ENCODE measurements at places on chromosomes 4 and X.
A peak's percentile ranks its signal among the peaks of the same experiment; 100 is the strongest.

- no peak for DNase-seq
Observed at GRCh38 chr4:97866821-97867556, 276.3 kb downstream of the STPG2 start.

DNA sequence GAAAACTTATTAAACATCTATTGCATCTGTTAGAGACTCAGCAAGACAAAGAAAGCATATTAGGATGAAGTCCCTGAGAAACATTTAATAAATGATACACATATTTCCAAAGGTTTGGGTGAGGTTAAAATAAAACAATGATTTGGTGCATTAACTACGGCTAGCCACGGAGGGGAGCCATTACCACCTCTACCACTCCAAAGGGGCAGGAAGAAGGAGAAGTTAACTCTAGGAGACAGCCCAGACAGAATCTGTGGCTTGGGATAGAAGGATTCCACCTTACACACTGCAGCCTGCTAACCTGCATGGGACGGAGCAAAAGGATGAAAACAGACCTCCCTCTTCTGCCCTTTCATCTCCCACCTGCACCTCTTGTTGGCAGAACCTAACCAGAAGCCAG is 189.1 kb upstream of the C1QTNF7 start:
- no peak for DNase-seq

- DNase-seq: no peak
Observed at GRCh38 chr4:78370631-78371372, 180.8 kb upstream of the ANXA3 start.

- DNase-seq: peak; percentile 32
Observed at GRCh38 chr4:75490155-75490554, 24.0 kb downstream of the RCHY1 start.

- no peak for DNase-seq
Observed at GRCh38 chr4:95534032-95534431, 14.7 kb downstream of the UNC5C start.

- no peak for DNase-seq
Observed at GRCh38 chr4:7428261-7429068, 6.3 kb downstream of the PSAPL1 start.

- no peak for DNase-seq
Observed at GRCh38 chrX:12505127-12505526, 286.1 kb upstream of the PRPS2 start.

GRCh38 chr4:142282870-142283431 is 563.1 kb downstream of the INPP4B start:
- DNase-seq: no peak

DNA sequence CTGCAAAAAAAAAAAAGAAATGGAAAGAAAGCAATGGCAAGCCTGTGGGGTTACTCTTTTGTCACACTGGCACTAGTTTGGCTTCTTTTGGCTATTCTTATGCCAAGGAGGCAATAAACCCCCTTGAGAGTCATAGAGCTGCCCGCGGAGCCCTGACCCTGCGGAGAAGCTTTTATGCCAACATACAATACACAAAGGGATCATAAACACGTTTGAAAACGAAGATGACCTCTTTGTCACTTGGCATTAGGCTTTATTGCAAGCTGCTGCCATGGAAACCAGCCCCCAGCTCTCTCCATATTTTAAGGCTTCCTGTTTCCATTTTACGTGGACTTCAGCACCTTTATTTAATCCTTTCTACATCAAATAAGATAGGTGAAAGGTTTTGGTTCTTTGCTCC is 7.6 kb downstream of the NEUROG2 start:
- no peak for DNase-seq

- no peak for DNase-seq
Observed at GRCh38 chrX:8849458-8849857, 48.3 kb upstream of the FAM9A start.

- peak; percentile 49 for DNase-seq
Observed at GRCh38 chrX:53093177-53093655, 726 bp upstream of the KANTR start.

GRCh38 chr4:23373261-23373660 is 516.6 kb downstream of the PPARGC1A start:
- DNase-seq: peak; percentile 51

DNA sequence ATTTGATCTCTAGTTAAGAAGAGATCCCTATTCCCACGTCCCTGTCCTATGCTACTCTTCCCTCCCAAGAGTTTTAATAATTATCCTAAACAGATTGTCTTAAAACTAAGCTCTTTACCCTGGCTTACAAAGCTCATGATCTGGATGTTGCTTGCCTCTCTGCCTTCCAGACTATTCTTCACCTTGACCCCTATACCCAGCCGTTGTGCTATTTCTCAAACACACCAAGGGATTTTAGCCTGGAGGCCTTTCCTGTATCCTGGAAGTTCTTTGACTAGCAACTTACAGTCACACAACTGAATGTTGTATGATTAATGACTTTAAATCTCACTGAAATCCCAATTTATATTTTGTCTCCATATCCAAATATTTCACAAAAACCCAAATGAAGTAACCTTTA is 314.9 kb downstream of the ADGRL3 start:
- DNase-seq: no peak

DNA sequence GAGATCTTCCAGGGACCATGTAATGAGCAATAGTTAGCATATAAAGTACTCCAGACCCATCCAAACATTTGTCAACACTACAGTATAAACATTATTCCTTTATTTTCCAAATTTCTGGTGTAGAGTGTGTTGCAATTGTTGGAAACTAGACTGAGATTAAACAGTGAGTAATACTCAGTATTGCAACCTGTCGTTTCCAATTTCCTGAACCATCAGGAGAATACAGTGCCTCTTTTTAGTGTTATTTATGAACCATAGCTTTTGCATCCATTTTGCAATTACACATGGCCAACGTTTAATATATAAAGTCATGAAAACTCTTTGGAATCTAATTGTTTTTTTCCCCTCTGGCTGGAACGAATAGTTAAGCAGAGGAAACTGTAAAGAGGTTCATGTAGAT is 58.3 kb upstream of the DHRSX start:
- DNase-seq: no peak

GRCh38 chr4:104983615-104984179 is 163.0 kb upstream of the TET2 start:
- DNase-seq: no peak

GRCh38 chr4:25123236-25123635 is 37.0 kb downstream of the SEPSECS start:
- no peak for DNase-seq

DNA sequence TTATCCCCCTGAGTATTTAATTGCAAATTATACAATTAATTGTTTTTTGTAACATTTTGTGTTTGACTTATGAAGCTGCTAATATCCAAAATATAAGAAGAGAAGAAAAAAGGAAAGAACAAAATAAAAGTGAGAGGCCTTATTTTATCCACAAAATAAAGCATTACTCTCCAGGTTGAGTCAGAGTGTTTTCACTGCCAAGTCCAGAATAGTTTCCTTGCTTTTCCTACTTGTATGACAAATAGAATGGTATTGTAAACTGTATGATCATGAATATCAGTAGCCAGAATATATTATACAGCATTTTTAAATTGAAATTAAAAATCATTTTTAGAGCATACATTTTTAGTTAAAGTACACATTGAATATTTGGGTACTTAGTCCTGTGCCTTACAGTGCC is 237.8 kb downstream of the NDST4 start:
- DNase-seq: peak; percentile 18

- no peak for DNase-seq
Observed at GRCh38 chrX:68675571-68675970, 28.1 kb downstream of the STARD8 start.

GRCh38 chrX:68693481-68694434 is 46.3 kb downstream of the STARD8 start:
- DNase-seq: peak; percentile 13

DNA sequence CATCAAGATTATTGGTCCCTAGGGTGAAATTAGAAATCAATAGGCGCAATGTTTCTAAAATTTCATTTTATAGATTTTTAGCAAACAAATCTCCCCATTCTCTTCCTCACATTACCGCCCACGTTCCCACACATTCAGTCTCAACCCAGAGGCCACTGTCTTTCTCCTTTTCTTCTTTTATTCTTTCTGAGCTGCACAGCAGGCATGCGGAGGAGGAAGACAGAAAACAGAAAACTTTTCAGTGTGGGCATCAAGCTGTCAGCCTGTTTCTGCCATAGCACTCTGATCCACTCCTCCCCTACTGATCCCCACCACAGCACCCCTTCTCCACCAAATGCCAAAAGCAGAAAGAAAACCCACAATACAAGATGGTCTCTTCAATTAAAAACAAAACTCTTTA is 94.8 kb upstream of the ADAMTS3 start:
- DNase-seq: no peak

DNA sequence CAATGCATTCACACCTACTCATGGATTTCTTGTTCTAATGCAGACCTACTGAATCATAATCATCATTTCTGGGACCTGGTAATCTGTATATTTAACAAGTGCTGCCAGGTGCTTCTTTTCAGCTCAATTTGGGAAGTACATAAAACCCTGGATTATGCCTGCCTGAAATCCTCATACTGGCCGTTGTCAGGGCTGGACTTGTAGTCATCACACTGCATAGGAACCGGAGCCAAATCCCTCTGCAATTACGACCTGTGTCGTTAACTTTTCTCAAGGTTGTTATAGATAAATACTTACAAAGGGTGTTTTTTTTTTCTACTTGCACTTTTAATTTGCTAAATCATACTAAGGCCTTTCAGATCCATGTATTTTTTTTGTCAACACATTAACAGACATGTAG is 294.9 kb upstream of the PRPS2 start:
- DNase-seq: no peak

DNA sequence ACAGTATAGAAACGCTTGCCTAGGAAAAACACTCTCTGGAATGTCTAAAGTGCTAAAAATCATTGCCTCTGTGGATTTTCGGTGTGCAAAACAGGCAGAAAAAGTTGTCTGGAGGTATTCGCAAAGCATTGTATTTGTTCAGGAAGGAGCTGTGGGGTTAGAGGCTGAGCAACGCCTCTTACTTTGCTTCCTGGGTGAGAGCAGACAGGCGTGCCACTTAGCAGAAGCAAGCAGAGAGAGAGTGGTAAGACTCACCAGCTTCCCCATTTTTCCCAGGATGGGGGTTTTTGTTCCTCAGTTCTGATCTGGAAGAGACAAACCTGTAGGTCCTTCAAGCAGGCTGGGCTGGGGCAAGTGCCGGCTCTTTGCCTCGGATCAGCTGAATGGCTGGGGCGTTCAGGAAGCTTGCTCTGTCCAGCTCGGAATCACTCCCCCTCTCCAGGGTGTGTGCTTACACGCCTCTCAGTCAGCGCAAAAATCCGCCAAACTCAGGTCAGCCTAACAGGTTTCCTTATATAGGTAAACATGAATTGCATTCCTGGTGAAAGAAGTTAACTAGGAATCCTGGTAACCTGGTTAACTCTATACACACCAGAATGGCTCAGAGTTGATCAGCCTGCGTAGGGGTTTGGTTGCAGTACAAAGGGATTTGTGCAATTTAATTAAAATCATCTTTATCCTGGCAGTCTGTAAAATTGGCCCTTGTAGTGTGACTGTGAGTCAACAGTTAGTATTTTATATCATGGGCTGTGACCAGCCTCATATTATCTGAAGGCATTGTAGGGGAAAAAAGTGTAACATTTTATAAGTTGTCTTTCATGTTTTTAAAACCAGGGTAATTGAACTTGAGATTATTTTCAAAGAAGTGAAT is 213.1 kb upstream of the MID1 start:
- no peak for DNase-seq

GRCh38 chr4:18815081-18815778 is 793.7 kb upstream of the LCORL start:
- no peak for DNase-seq

GRCh38 chr4:1315836-1316536 is 26.3 kb downstream of the MAEA start:
- no peak for DNase-seq

DNA sequence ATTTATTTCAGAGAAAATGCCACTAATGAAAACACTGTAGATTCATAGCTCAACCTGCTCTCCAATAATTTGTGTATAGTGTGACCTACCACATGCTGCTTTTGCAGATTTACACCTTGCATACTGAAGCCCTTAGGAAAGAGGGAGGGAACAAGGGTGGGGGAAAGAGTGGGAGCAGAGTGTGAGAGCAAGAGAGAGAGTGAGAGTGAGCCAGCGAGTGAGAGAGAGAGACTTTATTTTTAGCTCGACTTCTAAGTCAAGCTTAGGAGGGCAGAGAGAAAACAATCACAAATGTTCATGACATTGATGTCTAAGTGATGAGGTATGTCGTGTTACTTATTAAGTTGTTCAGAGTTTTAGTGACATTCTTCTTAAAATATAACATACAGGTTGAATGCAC is 112.5 kb upstream of the HAND2 start:
- DNase-seq: no peak

DNA sequence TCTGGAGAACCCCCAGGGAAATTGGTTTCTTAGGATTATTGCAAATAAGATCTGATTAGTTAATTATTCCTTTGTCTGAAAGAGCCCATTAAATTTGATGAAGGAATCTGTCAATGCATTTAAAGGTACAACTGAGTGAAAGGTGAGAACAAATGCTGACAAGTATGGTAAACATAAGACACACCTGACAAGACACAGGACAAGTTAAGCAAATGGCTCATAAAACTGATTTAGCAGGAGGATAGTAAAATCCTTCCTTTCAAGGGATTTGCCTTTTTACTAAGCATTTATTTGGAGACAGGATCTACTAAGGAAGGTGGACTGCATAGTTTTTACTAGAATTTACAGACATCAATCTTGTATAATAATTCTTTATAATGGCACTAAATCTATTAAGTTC is 553.9 kb downstream of the SPRY1 start:
- no peak for DNase-seq

- DNase-seq: no peak
Observed at GRCh38 chrX:1529756-1530155, 7.2 kb downstream of the P2RY8 start.

GRCh38 chr4:83261307-83261706 is 23.3 kb downstream of the COQ2 start:
- no peak for DNase-seq

- DNase-seq: no peak
Observed at GRCh38 chr4:115259642-115260041, 146.2 kb upstream of the NDST4 start.

GRCh38 chr4:150136481-150136880 is 58.2 kb downstream of the DCLK2 start:
- DNase-seq: peak; percentile 61

GRCh38 chr4:84666439-84666838 is 83.5 kb downstream of the CDS1 start:
- DNase-seq: no peak

DNA sequence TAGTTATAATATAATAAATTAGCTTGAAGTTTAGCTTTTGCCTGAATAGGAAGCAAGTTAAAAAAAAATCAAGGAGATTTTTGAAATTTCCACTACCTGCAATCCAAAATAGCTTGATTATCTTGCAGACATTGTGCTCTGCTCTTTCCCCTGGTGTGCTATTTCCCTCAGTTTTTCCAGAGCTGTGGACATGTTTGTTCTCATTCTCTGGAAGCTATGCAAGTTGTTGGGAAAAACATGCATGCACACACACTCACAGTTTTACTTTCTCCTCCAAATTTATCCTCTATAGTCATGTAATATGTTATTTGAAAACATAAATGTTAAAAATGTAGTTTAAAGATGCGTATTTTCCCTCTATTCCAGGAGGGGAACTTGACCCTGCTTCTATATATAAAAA is 225.8 kb upstream of the ARSJ start:
- no peak for DNase-seq
